ENCODE measurements at places on chromosomes 6 and 20.
A peak's percentile ranks its signal among the peaks of the same experiment; 100 is the strongest.

GRCh38 chr6:13159300-13159699 lies 169.0 kb downstream of the TBC1D7 start:
- DNase-seq = no peak

DNA sequence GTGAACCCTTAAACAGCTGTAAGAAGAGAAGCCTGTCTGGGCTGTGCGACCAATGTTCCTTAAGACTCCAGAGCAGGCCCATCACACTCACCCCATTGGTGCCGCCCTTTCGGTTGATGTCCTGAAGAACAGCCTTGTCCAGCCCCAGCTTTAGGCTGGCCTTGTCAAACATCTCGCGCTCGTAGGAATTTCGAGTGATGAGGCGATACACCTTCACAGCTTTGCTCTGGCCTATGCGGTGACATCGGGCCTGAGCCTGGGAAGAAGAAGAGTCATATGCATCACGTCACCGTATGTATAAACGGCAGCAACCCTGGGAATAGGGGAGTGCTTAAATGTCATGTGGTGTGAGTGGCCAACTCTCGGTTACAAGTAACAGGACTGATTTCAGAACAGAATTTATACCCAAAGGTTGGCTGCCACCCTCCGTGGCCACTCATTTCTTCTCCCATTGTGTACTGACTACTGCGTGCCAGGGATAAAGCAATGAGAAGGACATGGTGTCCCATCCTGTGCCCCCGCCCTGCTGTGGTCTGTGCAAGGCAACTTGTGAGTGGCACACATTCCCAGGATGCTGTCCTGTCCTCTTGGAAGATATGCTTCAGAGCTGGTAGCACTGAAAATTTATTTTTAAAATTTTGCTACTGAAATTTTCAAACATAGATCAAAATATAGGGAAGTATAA lies 90.7 kb upstream of the EMILIN3 start:
- no peak for DNase-seq

GRCh38 chr6:166645896-166646295 lies 18.8 kb upstream of the RPS6KA2 start:
- DNase-seq = no peak

DNA sequence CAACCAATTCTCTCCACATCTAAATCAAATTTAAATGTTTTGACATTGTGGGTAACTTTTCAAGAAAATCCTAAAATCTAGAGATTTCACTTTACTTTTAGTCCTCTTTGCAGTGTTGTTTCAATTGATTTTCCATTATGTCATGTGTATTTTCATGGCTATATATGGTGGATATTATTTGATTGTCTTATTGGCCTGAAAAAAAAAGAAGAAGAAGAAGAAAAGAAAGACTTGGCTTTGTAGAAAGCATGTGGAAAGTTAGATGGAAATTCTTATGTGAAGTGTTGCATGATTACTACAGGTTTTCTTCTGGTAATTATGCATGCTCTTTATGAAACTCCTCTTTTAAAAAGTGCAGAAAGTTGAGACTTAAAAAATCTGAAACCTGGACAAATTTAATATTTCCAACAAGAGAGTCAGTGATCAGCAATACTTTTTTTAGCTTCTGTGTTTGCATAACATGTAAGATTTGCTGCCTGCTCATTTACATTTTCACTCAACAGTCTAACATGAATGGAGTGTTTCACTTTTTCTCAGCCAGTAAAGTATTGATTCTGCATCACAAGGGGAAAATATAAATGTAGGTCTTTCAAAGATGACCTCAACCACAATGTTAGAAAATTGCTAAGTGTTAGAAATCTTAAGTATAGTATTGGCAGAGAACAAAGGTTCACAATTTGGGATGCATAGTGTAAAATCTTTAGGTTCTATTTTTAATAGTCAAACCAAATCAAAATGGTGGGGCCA lies 438.7 kb downstream of the BCKDHB start:
- DNase-seq = no peak

DNA sequence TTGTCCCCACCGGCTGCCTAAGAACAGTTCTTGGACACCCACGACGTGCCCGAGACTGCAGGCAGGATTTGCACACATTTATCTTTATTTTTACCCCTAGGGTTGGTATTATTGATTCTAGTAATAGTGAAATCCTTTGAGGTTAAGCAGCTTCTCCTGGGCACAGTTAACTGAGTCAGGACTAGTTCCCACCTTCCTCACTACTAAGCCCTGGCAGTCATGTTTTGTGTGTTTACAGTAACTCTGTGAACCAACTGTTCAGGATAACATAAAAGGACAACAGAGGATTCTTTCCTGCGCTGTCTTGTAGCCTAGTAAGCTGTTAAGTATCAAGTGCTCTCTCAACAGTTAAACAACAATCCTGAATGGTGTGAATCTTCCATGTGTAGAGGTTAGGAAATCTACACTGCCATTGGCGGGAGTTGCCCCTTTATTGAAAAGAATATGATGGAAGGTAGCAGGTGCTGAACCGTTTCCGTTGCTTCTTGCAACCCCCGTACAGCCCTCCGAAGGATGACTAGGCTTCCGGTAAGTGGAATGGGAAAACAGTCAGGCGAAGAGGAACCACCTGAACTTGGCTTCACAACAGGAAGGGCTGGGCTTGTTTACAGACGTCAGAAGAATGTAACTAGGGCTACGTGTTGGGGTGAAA lies 979 bp upstream of the SOD2 start:
- peak; percentile 34 for DNase-seq

- DNase-seq = no peak
Measured at GRCh38 chr20:62605236-62605943, 36.9 kb upstream of the SLCO4A1 start.

All from CD4-positive, alpha-beta T cell (primary cell).